Metanephros (tissue), 2 donors: ENCODE measurements at places on chromosomes 2 and 18. TPM values are rescaled to one million over a fixed set of nuclear protein-coding genes. Genes with fewer than 3 reads are reported as not detected.

AGAP1 gene
- 28.2 TPM for total RNA-seq

CD28 gene
- 2.7 TPM for total RNA-seq

TPO gene
- 0.58 TPM for total RNA-seq

INHBB gene
- total RNA-seq, result 0.82 TPM

RIF1 gene
- 52.1 TPM for total RNA-seq

SOCS6 gene
- 24.6 TPM for total RNA-seq

ITPRID2 gene
- total RNA-seq, result 196 TPM

B3GNT7 gene
- total RNA-seq, result 4.7 TPM

CPO gene
- total RNA-seq, result not detected

LOXHD1 gene
- 2.2 TPM for total RNA-seq

HSBP1L1 gene
- total RNA-seq, result 13.0 TPM
